Stimulated activated CD4-positive, alpha-beta T cell treated with anti-CD3 and anti-CD28 coated beads, TNF-alpha, amount 100 ng/mL, for 24 hours (primary cell): ENCODE measurements at places on chromosomes 13 and 19.

- no peak for DNase-seq
Observed at GRCh38 chr13:18212873-18213272, 968.8 kb downstream of the TUBA3C start.

GRCh38 chr13:97058391-97058790 is 64.1 kb upstream of the OXGR1 start:
- no peak for DNase-seq

GRCh38 chr19:10852098-10852800 is 4.0 kb downstream of the C19orf38 start:
- DNase-seq, result no peak

- DNase-seq, result peak; percentile 95
Observed at GRCh38 chr13:99200432-99201167, at the start of gene UBAC2. Gene UBAC2, plus strand, starts transcription at chr13:99200854. Its CDS starts 55 bp downstream, at chr13:99200909.

- no peak for DNase-seq
Observed at GRCh38 chr13:50140581-50141374, 125.5 kb downstream of the KCNRG start.

- no peak for DNase-seq
Observed at GRCh38 chr13:45269204-45269603, 68.4 kb upstream of the KCTD4 start.

DNA sequence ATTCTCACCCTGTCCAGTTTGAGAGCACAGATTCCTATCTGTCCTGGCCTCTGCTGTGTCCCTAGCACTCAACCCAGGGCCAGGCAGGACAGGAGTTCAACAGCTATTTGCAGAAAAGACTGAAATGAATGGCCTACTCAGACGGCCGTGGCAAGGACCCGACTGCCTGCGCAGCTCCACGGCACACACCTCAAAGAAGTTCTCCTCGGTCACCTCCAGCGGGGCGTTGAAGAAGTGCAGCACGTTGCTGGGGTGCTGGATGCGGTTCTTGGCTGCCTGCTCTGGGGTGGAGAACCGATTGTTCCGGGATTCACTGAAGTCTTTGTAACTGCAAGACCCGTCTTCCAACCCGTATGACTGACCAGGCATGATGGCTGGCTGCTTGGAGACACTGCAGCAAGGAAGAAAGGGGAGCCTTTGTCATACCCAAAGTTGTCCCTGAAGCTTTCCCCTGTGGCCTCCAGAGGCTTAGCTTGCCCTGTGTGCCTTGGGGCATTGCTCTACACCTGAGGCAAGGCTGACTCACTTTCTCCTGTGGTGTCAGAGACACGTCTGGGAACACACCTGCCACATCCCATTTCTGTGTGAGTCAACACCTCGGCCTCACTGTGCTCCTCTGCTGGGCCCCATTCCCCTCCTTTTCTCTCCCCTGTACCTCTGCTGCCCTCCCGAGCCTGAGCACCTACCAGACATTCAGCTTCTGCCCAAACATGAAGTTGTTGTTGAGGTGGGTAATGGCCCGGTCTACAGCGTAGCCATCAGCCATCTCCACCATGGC is 6.8 kb upstream of the ECH1 start:
- DNase-seq, result peak; percentile 65

- DNase-seq, result no peak
Observed at GRCh38 chr19:1441677-1442438, 3.7 kb downstream of the RPS15 start.

GRCh38 chr13:50069261-50069660 is 54.0 kb downstream of the KCNRG start:
- no peak for DNase-seq

- DNase-seq, result peak; percentile 68
Observed at GRCh38 chr19:40974633-40975037, 16.4 kb upstream of the CYP2B6 start.
